ENCODE measurements at places on chromosomes 5 and 9.

DNA sequence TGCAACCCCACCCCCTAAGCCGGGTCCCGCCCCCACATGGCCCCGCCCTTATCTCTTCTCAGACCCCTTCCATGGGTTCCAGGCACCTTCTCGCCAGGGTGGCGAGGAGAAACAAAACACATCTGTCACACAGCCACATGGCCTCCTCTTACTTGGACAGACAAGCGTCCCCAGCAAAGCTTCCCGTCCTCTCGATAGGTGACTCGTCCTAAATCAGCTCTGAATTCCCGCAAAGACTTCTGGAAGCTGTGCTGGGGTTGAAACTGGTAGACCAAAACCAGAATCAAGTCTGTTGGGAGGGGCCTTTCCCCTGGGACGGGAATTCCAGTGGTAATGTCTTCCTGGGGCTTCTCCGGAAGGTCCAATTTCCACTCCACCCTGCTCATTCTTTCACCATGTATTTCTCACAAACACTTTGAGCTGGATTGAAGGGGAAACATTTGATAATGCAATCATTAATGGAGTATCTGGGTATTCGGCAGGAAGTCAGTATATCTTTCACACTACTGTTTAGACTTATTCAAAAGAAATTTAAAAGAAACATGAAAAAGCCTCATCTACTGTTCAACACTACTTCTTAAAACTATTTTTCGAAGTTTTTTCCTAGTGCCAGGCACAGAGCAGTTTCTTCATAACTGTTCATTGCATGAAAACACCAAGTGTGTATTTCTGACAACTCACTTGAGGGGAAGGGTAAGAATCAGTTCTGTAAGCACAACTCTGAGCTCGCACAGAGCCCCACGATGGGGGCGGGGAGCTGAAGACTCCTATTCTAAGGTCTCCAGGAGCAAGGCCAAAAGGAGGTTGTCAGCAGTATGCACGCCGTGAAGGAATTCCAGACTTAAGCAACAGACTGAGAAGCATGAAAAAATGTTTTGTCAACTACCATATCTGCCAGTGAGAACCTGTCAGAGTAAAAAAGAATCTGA, 644 bp upstream of the CTNNAL1 start:
- peak; percentile 72 for DNase-seq

DNA sequence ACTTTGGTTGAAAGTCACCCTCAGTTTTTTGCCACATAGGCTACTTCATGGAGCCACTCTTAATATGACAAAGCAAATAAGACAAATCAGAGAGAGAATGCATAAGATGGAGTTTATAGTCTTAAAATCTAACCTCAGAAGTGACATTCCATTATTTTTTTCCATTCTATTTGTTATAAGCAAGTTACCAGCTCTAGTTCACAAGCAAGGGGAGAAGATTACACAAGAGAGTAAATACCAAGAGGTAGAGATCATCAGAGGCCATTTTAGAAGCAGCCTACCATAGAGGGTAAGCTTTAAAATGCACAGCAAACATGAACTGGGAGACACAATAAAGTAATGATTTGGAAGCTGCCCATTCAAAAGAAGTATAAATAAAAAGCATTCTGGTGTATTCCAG, 651.3 kb upstream of the MEF2C start:
- no peak for DNase-seq

DNA sequence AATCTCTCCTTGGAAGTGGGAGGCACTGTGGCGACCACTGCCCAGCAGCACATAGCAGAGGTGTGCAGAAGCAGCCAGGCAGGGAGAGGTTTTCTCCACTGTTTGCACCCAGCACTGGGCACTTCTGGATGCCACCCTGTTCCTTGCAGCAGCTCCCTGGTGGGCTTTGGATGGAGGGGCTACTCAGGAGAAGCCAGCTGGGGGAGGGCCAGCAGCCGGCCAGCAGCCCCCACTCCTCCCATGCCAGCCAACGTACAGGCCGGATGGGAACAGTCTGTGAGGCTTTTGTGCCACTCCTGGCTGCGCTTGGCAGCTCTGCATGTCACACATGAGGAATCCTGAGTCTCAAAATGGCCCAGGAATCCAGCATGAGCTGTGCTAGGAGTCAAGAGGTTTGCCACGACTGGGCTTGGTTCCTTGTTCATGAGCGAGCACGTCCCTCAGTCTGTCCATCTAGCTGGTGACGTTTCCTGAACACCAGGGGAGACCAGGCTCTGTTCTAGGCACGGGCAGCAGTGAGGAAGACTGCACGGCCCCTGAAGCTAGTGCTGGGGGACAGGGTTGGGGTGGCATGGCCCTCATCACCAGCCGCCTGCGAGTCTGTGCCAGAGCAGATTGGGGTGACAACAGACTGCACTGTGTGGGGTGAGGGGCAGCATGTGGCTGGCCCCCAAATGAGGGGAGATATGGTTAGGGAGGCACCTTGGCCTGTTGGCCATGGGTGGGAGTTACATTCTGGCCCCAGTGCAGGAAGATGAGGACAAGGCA, 10.1 kb downstream of the PHF2 start:
- no peak for DNase-seq

- DNase-seq = no peak
Observed at GRCh38 chr5:74433255-74433895, 207.2 kb downstream of the ENC1 start.

- no peak for DNase-seq
Observed at GRCh38 chr9:20043461-20043860, 254.6 kb upstream of the SLC24A2 start.

GRCh38 chr9:21465138-21465537, 17.0 kb downstream of the IFNE start:
- no peak for DNase-seq

- DNase-seq = no peak
Observed at GRCh38 chr9:16450578-16450977, 419.9 kb downstream of the BNC2 start.

- DNase-seq = no peak
Observed at GRCh38 chr9:93683331-93684134, 107.1 kb downstream of the PHF2 start.

DNA sequence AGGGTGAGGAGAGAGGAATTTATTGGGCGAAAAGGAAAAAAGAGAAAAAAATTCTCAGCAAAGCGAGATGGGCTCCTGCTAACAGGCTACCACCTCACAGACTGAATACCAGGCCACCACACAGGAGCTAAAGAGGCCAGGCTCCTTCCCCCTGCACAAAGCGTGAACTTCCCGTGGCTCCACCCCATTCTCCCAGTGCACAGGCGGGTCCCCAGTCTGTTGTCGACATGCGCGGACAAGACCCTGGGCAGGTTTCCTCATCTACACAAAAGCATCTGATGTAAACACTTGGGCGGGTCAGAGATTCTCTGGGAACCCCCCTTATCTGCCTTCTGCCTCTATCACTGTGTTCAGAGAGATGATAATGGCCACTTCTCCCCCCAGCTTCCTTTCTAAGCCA, 34.2 kb downstream of the IL31RA start:
- no peak for DNase-seq

Data from stimulated activated CD8-positive, alpha-beta memory T cell treated with anti-CD3 and anti-CD28 coated beads, Interleukin-7, amount 100 ng/mL, for 24 hours (primary cell).